ENCODE measurements at places on chromosomes 7 and 10.

- no peak for DNase-seq
Observed at GRCh38 chr10:68053553-68053952, 21.5 kb downstream of the HERC4 start.

GRCh38 chr10:93703066-93703465 lies 674 bp upstream of the FRA10AC1 start:
- DNase-seq: no peak

- DNase-seq: no peak
Observed at GRCh38 chr7:7972128-7972527, 3.5 kb downstream of the GLCCI1 start.

DNA sequence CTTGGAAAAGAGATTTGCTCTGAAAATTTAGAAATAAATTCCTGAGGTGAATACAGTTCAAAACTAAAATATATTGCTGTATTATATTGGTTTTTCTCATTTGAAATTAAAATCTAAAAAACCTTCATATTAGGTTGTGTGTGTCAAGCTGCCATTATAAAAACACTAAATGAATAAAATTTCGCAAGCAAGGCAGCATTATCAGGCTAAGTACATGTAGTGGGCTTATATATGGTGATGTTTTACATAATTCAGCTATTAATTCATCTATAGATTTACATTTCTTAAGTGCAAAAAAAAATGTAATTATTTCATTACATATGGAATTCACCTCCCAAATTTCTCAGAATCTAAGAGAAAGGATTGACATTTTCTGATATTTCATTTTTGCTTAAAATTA lies 5.3 kb downstream of the MEOX2 start:
- no peak for DNase-seq

GRCh38 chr7:18656362-18656761 lies 160.8 kb downstream of the HDAC9 start:
- no peak for DNase-seq

- no peak for DNase-seq
Observed at GRCh38 chr7:30142710-30143109, 7.9 kb downstream of the MTURN start.

DNA sequence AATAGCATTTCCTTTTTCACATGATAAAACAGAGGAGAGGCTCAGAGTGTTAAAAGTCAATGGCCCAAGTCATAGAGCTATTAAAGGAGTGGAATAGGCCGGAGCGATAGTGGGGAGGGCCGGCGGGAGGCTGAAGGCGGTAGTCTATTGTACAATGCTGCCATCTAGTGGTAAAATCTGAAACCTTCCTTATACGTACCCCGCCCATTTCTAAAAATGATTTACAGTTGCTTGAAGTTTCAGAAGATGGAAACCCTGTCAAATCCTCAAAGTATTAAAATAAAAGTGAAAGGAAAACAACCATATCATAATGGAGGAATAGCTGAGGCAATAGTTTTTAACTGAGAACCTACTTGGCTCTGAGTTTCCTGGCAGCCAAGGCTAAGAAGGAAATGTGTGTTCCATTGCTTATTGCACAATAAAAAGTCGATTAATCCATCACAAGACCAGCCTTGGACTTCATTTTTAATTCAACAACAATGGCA lies 209.1 kb downstream of the CCSER2 start:
- no peak for DNase-seq

DNA sequence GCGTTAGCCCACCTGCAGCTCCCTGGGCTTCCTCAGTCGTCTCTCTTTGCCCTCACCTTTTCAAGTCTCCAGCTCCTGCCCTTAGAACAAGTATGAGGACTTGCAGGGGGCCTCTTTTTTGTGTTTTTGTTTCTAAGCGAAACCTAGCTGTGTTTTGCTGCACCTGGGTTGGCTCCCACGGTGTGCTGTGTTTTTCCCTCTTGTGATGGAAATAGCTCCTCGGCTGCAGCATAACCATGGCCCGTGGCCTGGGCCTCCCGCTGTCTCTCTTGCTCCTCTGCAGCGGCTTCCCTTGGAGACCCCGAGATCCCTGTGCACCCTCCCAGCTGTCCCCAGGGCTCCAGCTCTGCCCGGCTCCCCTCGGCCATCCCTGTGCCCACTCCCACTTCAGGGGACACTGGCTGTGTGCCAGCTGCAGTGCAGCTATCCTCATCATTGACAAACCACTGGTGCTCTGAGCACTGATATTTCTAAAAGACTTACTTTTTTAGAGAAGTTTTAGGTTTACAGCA lies 75.6 kb upstream of the TCERG1L start:
- no peak for DNase-seq

DNA sequence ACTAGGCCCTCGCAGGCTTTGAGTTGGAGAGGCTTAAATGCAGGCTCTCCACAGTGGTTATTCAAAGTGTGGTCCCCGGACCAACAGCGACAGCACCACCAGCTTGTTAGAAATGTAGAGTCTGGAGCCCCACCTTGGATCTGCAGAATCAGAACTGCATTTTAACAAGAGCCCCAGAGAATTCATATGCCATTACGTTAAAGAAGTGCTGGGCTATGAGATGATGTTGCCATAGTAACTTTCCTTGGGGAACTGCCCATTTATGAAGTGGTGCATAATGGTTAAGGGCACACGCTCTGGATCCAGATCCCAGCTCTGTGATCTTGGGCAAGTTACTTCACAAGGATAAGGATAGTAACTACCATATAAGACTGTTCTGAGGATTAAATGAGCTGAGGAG lies 48.9 kb downstream of the ZCCHC24 start:
- DNase-seq: no peak

DNA sequence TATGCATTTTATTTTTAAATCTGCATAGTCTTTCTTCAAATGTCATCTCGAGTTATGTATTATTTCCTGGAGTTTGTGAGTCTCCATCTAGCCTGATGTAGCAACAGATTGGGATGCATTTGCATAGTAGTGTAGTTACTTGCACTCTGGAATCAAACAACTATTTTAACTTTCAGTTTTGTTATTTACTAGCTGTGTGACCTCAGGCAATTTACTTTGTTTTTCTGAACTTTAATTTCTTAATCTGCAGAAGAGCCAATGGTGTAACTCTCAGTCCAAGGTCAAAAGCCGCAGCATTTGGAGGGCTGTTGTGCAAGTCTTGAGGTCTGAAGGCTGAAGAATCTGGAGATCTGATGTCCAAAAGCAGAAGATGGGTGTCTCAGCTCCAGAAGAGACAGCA lies 175.8 kb upstream of the SORCS1 start:
- DNase-seq: no peak

DNA sequence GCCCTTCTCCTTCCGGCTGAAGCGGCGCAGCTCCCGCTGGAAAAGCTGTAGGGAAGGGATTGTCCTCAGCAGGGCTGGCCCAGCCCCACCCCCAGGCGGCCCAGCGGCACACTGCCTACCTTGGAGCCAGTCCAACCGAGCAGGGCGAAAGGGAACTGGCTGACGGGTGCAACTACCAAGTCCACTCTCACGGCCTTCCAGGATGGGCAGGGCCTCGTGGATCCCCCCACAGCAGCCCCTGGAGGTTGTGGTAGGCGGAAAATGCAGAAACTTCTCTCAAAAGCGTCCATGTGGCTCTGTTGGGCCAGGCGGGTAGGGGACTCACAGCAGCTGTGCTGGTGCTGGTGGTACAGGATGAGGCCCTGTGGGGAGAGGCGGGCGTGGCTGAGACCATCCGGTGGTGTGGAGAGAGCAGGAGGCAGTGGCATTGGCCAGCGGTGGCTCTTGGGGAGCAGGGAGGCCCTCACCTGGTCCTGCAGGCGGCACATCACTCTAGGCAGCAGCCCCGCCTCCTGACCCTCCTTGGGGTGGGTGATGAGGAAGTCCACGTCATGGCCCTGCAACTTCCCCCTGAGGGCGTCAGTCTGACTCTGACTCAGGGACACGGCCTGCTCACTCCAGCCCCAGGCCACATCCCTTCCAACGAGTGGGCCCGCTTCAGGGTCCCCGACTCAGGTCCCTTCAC lies 8.4 kb upstream of the PGAM2 start:
- peak; percentile 47 for DNase-seq

- DNase-seq: no peak
Observed at GRCh38 chr10:51789118-51789517, 89.7 kb upstream of the CSTF2T start.

DNA sequence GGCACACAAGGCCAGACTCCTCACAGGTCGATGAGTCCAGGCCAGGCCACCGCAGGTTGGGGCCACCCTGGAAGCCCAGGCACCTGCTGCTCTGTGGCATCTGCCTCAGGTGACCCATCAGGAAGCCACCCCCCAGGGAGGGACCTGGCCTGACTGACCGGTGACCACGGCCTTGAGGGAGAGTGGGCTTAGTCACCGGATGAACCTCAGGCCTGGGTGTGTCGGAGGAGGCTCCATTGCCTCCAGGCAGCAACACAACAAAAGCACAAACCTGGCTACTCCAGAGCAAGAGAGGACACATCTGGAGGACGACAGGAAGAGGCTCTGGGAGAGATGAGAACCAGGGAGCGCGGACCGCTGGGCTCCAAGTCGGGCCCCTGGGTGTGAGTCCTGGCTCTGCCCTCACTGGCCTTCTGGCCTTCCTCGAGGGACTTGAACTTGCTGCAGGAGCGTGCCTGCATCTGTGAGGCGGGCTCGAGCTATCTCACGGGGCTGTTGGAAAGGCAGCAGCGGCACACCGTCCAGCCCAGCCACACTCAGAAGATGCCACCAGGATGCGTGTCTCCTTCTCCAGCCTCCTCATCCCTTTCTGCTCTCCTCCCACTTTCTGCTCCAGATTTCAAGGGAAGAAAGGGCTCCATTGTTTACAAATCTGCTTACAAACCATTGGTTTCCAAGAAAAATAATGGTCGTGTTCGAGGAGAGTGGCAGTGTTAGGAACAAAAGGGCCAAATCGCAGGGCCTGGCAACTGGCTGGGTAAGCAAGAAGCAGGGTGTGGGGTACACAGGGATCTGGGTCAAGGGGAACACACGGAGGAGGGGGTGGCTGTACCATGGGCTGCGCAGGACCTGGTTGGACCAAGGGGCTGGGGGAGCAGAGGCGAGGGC lies 152.9 kb downstream of the ADAM12 start:
- no peak for DNase-seq

DNA sequence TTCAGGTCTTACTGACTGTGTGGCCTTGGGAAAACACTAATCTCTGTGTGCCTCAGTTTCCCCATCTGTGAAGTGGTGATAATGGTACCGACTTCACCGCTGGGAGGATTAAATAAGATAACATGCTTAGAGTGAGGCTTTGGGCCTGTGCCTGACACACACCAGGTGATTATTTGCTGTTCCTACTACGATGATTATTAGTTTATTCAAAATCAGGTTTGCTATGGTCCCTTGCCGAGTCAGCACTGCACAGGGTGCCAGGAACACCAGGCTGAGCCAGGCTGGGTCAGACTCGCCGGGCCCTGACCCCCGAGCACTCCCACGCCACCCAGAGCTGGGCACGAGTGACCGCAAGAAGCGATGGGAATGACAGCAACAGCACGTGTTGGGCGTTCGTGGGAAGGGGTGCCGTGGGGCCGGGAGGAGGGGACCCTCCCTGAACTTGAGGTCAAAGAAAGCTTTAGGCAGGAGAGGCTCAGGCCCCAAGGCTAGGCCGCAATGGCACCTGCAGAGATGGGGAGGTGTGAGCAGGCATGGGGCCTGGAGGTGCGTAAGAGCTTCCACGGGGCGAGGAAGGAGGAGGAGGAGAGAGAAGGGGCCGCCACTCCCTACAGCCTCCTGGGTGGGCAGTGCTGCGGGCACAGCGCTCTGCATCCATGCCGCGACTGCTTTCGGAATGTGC lies 325.4 kb downstream of the DNAJB6 start:
- no peak for DNase-seq

GRCh38 chr10:79468015-79468560 lies 22.7 kb upstream of the ZCCHC24 start:
- no peak for DNase-seq

GRCh38 chr10:89120931-89121763 lies 86.0 kb downstream of the CH25H start:
- no peak for DNase-seq

DNA sequence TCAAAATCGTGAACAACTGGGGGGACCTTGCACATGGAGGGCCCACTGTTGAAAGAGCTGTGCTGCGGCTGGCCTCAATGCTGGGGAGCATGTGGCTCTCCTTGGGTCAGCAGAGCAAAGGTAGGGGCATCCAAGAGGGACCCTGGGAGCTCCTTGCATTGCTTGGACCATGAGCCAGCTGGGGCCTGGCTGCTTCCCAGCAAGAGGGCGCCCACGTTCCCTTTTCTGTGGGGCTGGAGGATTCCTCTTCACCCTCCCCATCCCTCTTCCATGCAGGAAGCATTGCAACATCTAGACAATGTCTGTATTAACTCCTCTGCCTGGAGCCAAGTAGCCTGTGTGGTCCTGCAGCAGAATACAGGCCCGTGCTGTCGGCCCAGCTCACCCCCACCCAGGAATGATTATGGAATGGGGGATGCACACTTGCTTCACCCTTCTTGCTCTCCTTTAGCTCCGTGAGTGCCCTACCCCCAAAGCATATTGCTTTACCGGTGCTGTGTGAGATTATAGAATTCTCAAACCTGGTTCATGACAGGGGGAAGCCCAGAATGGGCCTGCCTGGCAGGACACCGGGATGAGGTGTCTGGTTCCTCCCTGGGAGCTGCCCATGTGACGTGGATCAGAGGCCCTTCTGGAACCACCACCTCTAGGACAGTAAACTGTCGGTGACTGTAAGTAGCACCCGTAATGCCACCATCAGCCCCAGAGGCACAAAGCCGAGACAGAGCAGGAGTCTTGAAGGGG lies 61.9 kb downstream of the SYPL1 start:
- no peak for DNase-seq

DNA sequence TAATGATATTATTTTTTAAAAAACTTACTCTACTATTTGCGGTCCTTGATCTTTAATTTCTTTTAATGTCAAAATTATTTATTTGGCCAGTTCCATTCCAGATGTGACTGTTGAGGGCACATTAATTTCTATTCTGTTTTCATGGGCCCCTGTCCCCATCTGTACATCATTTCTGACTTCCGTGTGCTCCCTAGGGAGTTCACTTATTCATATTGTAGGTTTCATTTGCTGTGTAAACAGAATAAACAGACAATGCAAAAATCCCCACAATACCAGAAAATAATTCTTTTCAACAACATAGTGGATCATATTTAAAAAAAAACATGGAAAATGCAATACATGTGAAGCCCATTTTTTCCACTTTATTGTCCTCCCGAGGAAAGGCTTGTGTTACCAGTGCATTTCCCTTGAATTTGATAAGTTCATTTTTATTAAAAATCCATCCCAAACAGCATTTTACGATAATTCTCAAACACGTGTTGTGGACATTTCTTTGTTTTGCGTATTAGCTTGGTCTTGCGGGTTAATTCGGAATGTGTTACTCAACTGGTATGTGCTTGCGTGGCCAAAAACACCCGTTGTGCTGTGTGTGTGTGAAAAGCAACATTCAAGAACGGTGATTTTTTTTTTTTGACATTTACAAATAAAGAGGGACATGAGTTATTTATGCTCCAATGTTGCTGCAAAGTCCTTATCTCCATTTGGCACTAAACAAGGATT lies 138.4 kb downstream of the MGMT start:
- no peak for DNase-seq

- DNase-seq: no peak
Observed at GRCh38 chr7:27119412-27119911, 11.1 kb downstream of the HOXA4 start.

- DNase-seq: no peak
Observed at GRCh38 chr10:91799612-91799975, 1.4 kb downstream of the TNKS2 start.
